SJSA1 (cell line): ENCODE measurements at places on chromosomes 7 and 10. TPM values are rescaled to one million over a fixed set of nuclear protein-coding genes. Genes with fewer than 3 reads are reported as not detected.

The GPR85 gene
- 2.3 and 7.1 TPM in 2 replicates for total RNA-seq

The DRGX gene
- total RNA-seq: not detected in 2 replicates

The FAM25G gene
- not detected in 2 replicates for total RNA-seq

The PKD2L1 gene
- total RNA-seq: not detected in 2 replicates

The MYOZ1 gene
- not detected in 2 replicates for total RNA-seq

The CPA2 gene
- not detected in 2 replicates for total RNA-seq

The INSYN2A gene
- total RNA-seq: not detected in 2 replicates

The LRMDA gene
- total RNA-seq: not detected in 2 replicates

DNA sequence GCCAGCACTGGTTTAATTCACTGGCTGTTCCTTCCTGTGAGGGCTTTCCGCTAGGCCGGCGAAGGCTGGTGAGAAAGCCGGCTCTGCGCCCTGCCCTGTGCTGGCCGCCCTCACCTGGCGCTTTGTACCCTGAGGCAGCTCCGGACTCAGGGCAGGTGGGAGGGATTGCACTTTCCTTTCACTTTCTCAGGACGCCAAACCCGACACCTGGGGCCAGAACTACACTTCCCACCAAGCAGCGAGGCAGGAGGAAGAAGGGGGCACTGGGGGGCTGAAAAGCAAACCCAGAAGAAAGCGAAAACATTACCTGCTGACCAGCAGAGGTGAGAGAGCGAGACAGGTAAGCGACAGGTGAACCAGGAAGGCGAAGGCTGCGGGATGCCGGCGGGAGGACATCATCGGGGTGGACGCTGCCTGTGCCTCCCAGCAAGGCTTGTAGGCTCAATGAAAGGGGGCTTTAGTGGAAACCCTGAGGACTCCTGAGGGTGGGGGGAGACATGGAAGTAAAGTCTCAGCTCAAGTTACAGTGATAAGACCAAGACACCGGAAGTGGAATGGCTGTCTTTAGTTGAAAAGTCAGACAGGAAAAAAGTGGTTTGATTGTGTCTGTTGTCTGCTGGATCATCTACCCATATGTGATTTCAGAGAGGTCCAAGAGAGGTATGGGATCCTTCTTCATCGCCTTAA is at the start of gene RAB19:
RAB19 (plus strand) TSS at position 181 of the 687 bp plus-strand sequence. CDS start 3,589 bp downstream, outside the sequence.
- DNase-seq: no peak

DNA sequence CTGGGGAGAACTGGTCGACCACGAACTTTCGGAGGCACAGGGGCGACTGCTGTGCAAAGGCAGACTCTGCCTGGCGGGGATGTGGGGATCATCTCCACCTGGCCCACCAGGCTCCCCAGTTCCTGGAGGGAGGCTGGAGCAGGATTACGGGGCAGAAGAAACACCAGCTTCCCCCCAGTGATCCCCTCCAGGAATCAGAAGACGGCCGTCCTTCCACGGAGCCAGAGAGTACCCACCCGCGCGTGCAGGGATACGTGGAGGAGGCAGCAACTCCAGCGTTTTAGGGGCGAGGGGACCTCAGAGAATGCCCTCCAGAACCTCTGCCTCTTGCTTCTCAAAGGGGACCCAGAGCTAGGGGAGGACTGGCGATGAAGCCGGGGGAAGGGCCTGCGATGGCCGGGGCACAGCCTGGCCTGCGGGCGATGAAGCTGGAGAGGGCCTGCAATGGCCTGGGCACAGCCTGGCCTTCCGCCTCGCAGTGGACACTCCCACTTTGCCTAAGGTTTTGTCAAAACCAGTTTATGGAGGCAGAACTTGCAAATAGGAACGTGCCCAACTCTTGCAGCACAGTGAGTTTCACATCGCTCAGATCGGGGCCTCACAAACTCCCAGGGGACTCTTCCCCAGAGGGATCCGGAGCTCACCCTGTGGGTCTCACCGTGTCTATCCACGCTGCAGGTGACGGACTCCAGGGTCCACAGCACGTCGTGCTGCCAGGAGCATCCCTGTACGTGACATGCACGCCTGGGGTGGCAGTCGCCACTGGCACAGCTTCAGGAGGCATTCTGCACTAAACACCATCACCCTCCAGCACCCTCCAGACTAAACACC is 77.9 kb upstream of the PDGFA start:
- DNase-seq: no peak

- DNase-seq: no peak
Observed at GRCh38 chr10:75000748-75001321, 110.6 kb upstream of the SAMD8 start.

DNA sequence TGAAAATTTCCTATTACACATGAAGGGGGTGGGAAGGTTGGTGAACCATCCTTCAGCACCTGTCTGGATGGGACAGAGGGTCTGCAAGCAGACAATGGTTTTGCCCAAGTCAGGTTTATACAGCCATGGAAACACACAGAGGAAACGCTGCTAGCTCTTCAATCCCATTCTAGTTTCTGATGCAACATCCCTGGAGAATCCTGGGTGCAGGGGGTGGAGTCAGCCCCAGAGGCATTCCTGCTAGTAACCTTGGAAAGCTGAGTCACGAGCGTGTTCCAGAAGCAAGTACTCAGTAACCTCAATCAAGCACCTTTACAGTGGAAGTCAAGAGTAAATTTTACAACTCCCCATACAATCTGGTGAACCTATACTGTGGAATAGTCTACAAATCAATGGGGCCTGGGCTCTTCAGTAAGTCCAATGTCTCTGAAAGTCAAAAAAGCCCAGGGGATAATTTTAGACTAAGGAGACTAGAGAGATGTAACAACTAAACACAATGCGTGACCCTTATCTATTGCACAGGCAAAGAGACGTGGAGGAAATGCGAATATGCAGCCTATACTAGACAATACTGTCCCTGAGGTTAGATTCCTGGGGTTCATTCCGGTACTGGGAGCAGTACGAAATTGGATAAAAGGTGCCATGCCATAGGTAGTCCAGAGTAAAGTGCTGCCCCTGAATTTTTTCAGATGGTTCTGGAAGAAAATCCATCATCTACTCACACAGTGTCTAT is 95.4 kb downstream of the ZRANB1 start:
- peak; percentile 78 for DNase-seq

- no peak for DNase-seq
Observed at GRCh38 chr10:130045091-130045652, 65.5 kb downstream of the C10orf143 start.

DNA sequence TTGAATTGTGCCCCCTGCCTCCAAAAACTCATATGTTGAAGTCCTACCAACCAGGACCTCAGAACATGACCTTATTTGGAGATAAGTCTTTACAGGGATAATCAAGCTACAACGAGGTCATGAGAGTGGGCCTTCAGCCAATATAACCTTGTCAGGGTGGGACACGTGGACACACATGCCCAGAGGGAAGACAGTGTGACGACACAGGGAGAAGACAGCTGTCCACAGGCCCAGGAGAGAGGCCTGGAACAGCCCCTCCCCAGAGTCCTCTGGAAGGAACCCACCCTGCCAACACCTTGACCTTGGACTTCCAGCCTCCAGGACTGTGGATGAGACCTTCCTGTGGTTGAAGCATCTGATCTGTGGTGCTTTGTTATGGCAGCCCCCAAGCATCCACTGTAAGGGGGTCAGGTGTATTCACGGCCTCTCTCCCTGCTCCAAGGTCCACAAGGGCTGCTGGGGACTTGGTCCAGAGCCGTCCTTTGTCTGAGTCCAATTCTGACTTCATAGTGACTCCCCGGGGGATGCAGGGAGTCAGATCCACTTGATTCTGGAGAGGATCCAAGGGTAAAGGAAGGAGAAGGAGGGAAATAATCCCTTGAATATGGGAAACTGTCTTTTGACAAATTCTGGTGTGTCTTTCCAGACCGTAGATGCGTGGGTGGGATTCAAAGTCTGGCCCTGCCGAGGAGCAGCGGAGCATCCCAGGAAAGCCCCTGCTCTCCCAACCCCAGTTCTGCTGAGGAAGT is 7.0 kb downstream of the CALML3 start:
- no peak for DNase-seq

- DNase-seq: no peak
Observed at GRCh38 chr10:16258291-16259040, 178.3 kb upstream of the PTER start.

DNA sequence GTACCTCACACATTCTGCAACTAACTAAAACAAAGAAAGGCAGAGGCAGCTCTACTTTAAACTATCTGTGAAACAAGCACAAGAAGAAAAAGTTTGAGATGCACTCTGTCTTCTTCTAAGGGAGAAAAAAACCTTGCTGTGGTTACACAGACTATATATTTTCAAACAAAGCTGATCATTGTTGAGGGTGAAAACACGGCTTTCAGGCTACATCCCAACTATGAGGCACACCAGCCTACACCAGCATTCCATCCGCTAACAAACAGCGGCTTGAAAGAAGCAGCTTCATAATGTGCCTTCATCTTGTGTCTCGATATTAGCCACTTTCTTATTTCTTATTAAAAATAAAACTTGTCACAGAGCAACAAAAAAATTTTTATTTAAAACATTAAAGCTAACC is 79.1 kb downstream of the USP6NL start:
- DNase-seq: no peak

- DNase-seq: peak; percentile 66
Observed at GRCh38 chr7:134645935-134646334, 718 bp upstream of the BPGM start.

DNA sequence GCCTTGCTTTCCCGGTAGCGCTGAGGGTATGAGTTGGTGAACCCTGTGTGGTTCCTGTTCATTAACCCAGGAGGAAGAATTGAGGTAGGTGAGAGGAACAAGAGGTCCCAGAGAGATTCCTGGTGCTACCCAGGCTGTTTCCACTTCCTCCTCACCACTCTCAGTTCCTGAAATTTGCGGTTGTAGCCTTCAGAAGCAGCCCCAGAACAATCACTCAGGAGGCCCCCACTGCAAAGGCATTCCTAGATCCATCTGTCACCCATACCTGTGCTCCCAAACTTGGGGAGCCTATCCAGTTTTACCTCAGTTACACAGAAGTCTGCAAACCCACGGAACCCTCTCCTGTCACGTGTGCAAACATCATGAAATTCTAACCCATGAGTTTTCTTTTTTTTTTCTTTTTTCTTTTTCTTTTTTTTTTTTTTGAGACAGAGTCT is 9.0 kb upstream of the PIP4K2A start:
- DNase-seq: no peak

DNA sequence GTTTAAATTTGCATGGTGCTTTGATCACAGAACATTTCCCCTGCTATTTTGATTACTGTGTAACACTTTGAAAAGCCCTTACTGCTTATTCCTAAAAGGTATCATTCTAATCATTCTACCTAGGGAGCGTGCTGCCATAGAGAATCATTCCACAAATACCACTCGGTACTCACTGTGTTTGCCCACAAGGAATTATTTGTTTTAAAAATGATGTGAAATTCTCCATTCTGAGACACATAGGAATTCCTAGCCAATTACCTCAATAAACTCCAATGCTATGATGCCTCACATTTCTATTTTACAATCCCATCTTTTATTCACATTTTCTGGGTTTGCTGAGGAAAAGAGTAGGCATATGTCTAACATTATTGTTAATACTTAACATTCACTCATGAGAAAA is 16.2 kb upstream of the TES start:
- peak; percentile 54 for DNase-seq

DNA sequence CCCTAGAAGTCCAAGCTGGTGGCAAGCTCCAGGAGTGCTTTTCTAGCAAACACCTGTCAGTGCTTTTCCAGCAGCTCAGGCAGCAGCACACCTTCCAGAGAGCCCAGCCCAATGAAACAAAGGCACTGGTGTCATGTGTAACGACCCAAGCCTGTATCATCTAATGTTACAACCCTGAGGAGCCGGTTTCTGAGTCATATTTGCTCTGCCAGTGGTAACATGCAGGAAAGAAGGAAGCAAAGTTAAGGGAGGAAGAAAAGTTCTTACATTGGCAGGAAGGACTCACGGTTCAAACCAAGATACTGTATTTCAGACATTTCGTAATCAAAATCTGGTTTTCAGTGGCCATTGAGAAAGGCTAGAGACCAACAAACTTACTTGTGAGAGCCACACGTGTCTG is at the start of gene ANKRD22:
ANKRD22 (minus strand) TSS at position 139 of the 400 bp plus-strand sequence. CDS start 237 bp downstream, outside the sequence.
- DNase-seq: no peak

- DNase-seq: no peak
Observed at GRCh38 chr7:135273581-135273980, 39.9 kb downstream of the STRA8 start.

DNA sequence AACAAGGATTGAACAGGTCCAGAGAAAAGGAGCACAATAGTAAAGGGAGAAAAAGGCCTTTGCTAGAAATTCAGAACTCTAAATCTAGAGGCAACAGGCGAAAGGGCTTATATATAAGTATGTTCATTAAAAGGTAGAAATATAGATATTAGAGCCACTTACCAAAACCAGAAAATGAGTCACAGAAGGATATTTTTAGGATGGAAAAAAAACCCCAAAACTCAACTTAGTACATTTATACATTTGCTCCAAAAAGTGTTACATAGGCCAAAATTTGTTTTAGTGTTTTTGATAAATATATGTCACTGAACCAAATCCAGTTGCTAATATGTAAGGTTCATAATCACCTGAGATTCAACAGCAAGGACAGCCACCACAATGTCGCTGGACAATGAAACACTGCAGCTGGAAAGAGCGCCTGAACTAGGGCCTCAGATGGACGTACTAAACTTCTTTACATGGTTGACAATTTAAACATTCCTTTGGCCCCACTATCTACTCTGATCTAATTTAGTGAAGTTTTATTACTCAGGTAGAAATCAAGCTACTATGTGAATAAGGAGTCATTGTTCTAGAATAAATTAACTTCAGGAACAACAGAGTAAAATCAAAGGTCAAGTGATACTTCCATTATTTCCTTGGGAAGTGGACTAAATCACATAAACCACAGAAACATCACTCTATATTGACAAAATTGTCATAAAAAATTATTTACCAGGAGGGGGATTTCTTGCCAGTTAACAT is 10.9 kb downstream of the FAM3C start:
- no peak for DNase-seq

DNA sequence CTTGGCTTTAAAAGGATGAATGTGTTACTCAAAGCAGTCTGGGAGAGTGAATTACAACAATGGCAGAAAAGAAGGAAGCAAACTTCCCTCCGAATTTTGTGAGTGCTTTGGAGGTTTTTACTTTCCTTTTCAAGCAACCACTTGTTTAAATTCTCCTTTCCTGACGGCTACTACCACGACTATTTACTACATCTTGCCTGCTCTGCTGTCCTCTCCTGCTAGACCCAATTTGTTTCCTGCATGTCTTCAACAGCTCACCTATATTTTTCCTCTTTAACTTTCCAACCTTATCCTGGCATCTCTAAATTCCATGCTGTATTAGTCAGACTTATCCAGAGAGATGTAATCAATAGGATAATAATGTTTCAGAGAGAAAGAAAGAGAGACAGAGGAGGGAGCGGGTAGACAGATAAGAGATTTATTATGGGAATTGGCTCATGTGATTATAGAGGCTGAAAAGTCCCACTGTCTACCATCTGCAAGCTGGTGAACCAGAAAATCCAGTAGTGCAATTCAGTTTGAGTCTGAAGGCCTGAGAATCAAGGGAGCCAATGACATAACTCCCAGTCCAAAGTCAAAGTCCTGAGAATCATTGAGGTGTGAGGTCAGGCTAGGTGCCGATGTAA is 42.8 kb upstream of the SLC13A1 start:
- DNase-seq: no peak
